ENCODE measurements at places on chromosomes 12 and 14.

DNA sequence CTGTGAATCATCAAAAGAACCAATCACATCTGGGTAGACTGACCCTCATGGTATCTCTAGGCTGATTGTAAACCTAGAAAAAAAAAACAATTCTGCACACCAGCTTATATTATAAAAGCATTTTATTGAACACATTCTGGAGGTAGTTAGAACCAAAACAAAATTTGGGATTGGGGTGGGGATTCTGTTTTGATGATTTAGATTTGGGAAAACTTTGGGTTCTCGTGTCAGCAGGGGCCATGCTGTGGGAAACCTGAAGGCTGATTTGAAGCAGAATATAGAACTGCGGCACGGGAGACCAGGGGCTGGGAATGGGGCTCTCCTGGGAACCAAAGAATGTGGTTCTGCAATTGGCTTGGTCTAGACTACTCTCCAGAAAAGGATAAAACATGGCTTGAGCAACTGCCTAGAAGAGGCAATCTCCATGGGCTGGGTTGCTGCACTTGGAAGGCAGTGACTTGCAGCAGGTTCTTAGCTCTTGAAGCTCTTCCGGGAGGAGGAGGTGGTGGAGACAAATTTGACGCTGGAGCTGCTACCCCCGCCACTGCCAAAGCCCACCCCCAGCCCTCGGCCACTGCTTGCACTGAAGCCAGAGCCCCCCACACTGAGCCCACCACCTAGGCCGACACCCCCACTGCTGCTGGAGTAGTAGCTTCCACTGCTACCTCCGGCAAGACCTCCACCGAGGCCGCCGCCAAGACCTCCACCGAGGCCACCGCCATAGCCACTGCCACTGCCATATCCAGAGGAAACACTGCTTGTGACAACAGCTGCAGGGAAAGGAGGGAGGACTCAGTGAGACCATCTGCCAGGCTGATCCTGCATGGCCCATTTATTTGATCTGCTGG lies 5.5 kb downstream of the KRT5 start:
- peak; percentile 39 for DNase-seq

GRCh38 chr12:53255996-53256395 lies 12.1 kb upstream of the ESPL1 start:
- no peak for DNase-seq

DNA sequence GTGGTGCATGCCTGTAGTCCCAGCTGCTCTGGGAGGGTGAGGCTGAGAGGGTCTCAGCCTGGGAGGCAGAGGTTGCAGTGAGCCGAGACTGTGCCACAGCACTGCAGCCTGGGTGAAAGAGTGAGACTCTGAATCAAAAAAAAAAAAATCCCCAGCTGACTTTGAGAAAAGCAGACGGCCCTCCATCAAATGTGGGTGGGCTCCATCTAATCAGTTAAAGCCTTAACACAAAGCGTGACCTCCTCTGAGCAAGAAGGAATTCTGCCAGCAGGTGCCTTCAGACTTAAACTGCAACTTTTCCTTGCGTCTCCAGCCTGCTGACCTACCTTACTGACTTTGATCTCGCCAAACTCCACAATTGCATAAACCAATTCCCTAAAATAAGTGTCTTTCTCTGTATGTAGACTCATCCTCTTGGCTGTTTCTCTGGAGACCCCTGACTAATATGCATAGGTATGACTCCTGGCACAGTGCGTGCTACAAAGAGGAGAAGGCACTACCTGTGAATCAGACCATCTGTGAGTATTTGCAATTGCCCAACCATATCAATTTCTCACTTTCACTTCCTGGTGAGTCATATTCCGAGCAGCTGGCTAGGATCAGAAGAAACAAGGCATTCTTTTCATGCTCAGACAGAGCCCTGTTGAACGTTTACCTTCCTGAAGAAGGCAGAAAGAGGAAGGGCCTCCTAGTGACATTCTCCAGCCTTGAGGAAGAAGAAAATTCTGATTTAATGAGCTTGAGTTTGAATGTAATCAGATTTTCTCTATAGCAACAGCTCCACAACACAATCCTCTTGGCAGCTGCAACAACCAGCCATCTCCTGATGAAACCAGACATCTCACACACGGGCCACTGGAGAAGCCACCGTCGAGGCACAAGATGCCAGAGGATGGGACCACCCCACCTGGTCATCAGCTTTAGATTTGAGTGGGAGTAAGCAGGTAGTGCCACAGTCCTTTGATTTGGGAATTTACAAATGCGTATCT lies 54.3 kb downstream of the CLMN start:
- peak; percentile 100 for DNase-seq

DNA sequence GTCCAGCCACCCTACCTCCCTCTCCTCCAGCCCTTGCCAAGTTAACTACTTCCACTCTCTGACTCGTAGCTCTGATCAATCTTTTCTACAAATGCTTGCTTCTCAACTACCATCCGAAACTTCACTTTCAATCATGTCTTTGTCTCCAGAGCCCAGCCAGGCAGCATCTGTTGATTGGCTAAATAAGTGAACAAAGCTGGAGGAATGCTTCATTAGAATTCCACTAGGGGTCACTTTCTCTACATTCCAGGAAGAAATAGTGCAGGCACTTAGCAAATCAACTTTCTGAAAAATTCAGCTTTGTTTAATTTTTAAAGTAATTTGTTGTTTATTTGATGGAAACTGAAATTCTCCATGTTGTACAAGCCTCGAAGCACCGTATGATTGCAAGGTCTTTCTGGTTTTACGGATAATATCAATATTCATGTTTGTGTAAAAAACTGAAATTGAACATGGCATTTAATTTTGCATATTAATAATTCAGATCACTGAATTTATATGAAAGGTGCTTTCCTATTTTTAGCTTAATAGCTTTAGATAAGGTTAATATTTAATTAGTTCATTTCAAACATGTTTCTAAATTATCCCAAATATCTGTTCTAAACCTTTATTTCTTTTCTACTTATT lies 32.4 kb upstream of the HELB start:
- peak; percentile 48 for DNase-seq

DNA sequence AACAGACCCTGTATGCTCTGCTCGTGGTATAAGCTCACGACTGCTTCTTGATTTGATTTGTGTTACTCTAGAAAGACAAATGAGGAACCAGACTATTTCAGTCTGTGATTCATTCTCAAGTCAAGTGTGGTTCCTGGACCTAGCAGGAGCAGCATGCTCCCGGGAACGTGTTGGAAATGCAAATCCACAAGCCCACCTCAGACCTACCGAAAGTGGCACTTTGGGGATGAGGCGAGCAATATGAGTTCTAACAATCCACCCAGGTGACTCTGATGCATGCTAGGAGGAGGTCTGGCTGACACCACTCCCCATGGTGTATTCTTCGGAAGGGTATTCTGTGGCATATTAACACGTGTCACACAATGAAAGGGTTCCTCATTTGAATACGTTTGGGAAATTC lies 59.5 kb upstream of the TMX1 start:
- no peak for DNase-seq

DNA sequence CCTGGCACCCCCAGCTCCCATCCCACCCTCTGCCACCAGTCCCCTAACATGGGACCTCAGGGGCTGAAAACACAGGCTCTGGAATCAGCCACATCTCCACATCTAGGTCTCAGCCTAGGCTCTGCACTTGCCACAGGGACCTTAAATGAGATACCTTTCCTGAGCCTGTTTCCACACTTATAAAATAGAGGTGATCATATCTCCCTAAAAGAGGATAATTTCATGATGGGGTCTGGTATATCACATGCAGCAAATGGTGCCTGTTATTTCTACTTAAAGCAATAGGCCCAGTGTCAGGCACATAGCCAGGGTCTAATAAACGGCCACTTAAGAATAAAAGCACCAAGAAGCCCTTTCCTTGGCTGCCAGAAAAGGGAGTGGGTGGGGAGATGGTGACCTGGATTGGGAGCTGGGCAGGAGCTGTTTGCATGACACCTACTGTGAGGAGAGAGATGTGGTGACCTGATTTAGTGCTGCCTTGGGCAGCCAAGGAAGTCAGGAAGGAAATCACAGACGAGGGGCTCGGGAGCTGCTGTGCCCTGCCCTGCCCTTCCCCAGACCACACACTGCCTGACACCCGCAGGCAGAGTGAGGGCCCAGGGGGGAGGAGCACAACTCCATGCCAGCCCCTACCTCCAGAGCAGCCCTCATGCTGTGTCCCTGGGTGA lies 71.2 kb downstream of the IRF2BPL start:
- DNase-seq, result no peak

DNA sequence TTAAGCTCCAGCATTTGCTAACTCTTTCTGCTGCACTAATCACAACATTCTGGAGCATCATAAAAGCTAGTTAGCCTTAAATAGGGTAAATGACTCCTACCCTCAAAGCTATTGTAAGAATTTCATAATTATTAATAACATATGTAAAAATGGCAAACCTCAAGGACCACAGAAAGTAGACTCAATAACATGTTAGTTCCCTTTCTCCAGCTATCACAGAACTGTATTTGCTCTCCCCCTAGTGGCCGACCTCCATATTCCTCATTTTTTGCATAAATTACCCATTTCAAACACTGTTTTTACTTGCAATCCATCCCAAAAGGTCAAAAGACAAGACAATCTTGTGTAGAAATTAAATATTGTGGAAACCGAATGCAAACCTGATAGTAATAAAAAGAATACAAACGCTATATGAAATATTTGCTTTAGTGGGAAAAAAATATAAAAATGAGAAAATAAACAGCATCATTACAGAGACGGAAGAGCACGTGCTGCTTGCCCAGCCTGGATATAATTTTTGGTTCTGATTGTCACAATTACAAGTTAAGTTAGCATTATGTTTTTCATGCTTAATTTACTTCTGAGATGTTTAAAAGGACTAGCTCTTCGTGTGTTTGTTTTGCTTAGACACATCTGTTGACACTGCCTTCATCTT lies 97.9 kb downstream of the RERGL start:
- peak; percentile 19 for DNase-seq

DNA sequence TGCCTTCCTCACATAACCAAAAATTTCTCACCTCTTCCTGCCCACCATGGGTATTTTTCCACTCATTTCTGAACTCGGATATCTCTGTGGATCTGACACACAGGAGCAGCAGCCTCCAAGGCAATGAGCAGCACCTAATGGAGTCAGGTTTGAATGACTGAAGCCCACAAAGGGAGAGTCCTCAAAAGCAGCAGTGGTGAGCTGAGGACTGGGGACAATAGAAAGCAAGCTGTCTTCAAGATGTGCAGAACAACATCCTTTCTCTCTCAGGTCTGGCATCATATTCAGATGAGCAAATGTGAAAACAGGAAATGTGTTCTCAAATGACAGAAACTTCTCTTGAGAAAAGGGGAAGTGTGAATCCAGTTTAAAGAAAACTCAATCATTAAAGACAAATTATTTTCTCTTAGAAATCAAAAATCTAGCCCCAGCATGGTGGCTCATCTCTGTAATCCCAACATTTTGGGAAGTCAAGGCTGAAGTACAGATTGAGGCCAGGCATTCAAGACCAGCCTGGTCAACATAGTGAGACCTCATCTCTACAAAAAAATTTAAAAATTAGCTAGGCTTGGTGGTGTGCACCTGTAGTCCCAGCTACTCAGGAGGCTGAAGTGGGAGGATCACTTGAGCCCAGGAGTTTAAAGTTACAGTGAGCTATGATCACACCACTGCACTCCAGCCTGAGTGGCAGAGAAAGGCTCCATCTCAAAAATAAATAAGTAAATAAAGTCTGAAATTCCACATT lies 54.2 kb downstream of the C12orf42 start:
- DNase-seq, result no peak

- no peak for DNase-seq
These were observed 8.2 kb downstream of the TAS2R19 start for GRCh38 chr12:11014234-11014633.

GRCh38 chr12:40209886-40210285 lies 14.9 kb upstream of the LRRK2 start:
- DNase-seq, result no peak

DNA sequence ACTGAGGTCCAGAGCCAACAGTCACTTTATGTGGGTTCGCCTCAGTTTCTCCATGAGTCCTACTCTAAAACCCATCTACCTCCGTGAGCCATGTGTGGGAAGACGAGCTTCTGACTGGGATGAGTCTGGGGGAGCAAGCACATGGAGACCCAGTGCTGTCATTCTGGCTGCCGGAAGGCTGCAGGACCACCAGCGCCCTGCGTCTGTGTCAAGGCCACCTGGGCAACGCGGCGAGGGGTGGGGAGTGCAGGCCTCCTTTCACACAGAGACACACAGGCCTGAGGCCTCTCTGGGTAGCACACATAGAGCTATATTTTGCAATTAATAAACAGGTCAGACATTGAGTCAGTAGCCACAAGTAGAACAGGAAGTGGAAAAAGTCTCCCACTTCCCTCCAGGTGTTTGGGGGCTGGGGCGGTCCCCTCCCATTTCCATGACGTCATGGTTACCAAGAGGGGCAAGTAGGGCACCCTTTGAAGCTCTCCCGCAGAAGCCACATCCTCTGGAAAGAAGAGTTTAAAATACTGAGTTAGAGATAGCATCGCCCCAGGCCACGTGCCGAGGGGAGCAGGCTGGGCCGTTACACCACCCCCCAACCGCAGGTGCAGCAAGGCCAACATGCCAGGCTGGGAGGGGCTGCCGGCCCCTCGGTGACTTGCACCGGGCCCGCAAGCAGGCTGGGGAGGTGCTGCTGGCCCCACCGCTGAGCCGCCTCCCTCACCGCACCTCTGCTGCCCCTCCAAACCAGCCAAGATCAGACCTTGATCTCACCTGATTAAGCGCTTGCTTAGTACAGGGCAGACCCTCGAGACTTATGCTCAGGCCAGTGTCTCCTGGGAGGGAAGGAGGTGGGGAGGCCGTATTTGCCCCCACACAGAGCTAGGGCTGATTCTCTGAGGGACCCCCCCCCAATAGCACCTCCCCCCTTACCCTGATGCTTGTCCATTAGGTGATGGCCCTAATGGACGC lies 32.7 kb downstream of the DAD1 start:
- DNase-seq, result peak; percentile 99

GRCh38 chr14:95413289-95414215 lies 93.8 kb upstream of the CLMN start:
- DNase-seq, result no peak

- DNase-seq, result no peak
These were observed 330.4 kb downstream of the TMEM121 start for GRCh38 chr14:105856676-105857219.

GRCh38 chr12:92107094-92107493 lies 38.6 kb downstream of the BTG1 start:
- DNase-seq, result no peak

- no peak for DNase-seq
These were observed 214.1 kb upstream of the PLEKHG7 start for GRCh38 chr12:92488735-92489134.

- DNase-seq, result no peak
These were observed 32.3 kb upstream of the PTCSC3 start for GRCh38 chr14:36208690-36209278.
